Bone marrow (tissue), 2 donors: ENCODE measurements at places on chromosomes 5 and 9.

- no peak for DNase-seq
Observed at GRCh38 chr9:18274693-18275092, 199.3 kb upstream of the ADAMTSL1 start.

GRCh38 chr5:65984098-65984885 lies 57.9 kb downstream of the ERBIN start:
- no peak for DNase-seq

DNA sequence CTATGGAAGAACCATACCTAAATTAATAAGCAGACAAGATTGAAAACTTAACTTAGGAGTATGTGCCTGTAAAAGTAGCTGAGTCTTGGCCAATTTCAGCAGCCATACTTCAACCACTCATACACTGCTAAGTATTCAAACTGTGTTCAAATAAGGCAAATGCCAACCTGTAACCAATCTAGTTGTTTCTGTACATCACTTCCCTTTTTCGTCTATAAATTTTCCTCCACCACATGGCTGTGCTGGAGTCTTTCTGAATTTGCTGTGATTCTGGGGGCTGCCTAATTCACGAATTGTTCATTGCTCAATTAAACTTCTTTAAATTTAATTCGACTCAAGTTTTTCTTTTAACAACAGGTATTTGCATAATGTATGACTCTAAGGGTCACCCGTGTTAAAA lies 184.4 kb downstream of the PLK2 start:
- no peak for DNase-seq

- no peak for DNase-seq
Observed at GRCh38 chr5:1161833-1162229, 39.6 kb upstream of the SLC6A19 start.

- no peak for DNase-seq
Observed at GRCh38 chr9:93184432-93185265, 710 bp downstream of the WNK2 start.
